ENCODE measurements at places on chromosomes 16 and 17.

DNA sequence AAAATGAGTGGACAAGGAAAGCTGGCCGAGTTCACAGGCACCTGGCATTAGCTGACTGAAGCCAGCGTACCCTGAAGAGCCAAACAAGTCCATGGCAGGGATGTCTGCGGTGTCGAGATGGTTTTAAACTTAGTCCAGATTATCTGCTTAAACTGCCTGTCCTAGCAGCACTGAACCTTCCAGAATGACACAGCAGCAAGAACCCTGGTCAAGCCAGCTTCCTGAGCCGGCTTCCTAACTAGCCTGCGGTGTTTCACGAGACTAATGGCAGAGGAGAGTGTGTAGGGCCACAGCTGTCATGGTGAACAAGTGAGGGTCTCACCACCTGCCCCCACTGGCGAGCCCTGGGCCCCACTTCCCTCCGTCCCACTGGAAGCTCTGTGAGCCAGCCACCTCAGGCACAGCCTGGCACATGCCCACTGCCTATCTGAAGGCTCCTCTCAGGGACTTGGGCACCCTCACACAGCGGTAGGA lies 28.8 kb upstream of the MTSS2 start:
- DNase-seq, result no peak

- DNase-seq, result no peak
Observed at GRCh38 chr16:85576944-85577343, 36.2 kb upstream of the GSE1 start.

GRCh38 chr16:82756283-82756599 lies 129.5 kb downstream of the CDH13 start:
- no peak for DNase-seq

DNA sequence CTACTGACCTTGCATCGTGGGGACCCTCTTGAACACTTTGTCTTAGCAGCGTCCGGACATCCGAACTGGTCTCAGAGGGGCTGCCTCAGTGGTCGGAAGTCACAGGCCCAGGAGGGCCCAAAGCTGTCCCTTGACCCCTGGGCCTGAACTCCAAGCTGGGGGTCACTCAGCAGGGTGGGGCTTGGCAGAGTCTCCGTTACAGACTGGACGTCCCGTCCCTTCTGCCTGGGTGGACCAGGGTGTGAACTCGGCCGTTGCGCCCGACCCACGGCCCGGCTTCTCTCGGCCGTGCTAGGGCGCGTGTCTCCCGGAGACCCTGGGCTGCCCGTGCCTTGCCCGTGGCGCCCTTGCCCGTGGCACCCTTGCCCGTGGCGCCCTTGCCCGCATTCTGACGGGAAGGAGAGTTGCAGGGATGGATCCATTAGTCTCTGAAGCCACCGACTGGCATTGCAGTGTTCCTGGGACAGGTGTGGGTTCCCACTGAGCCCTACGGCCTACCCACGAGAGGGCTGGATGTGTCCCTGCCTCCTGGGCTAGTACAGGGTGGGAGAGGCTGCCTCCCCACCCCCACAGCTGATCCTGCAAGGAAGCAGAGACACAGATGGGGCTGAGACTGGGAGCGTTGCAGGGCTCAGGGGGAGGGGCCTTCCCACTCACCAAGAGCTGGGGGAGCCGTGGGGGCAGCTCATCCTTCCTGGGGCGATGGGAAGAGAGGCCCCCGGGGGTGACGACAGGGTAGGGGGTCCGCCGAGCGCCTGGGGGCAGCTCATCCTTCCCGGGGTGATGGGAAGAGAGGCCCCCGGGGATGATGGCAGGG lies 4.9 kb downstream of the CACNA1H start:
- no peak for DNase-seq
